Stimulated activated CD4-positive, alpha-beta T cell treated with anti-CD3 and anti-CD28 coated beads, Interleukin-12 subunit alpha, Interleukin-12 subunit beta, amount 100 ng/mL, for 48 hours (primary cell): ENCODE measurements at places on chromosomes 6 and 20.

DNA sequence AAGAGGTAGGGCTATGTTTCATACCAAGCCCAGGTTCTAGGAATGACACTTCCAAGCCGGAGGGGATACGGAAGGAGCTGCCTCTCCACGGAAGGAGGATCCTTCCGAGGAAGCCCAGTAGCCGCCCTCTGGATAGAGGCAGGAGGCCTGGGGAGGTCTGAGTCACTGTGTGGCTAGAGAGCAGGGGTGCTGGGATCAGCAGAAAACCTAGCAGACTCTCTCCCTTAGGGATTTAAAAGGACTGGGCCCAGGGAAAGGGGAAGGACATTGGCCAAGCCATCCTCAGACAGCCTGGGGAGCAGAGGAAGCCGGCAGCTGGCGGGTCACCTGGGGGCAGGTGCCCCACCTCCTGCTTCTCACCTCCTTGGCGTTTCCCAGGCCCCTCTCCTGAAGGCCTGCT lies 36.6 kb upstream of the NFATC2 start:
- no peak for DNase-seq

- no peak for DNase-seq
Observed at GRCh38 chr20:58125726-58126125, 102.7 kb downstream of the ANKRD60 start.

GRCh38 chr6:161429921-161430490 lies 156.1 kb upstream of the AGPAT4 start:
- DNase-seq: no peak

GRCh38 chr6:166277018-166277417 lies 31.2 kb downstream of the PRR18 start:
- no peak for DNase-seq

DNA sequence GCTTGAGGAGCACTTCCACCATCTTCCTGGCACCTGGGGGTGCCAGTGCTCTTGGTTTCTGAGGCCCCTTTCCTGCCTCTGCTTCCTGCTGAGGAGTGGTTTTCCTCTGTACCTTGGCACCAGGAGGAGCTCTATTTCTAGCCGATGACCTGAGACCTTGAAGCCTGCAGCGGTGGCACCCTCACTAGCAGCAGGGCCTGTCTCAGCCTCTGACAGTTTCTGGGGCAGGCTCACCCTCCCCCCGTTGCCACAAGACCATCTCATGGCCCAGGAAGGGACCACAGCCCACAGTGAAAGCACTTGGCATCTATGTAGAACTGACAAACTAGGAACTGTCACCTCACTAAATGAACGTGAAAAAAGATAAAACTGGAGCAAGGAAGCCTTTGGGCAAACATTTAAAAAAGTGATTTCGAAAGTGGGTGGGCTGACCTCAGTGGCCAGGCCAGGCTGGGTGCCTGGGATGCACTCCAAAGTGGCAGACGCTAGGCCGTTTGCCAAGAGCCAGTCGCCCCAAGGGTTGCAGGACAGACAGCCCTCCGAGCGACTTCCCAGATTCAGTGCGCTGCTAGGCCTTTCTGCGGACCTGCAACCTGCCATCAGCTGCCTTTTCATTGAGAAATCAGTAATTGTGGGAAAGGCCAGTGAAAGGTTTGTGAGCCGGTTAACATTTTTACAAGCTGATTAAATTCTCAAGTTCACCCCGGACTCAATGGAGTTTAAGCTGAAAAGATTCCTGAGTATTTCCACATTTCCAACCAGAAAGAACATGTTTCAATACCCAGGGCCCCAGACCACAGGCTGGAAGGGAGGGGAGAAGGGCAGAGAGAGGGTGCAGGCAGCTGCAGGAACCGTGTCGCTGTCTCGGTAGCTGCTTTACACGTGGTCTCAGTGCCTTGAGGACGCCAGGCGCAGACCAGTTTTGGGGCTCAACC lies 303.7 kb downstream of the ESR1 start:
- DNase-seq: no peak

GRCh38 chr20:47419953-47420514 lies 63.5 kb upstream of the ZMYND8 start:
- no peak for DNase-seq

DNA sequence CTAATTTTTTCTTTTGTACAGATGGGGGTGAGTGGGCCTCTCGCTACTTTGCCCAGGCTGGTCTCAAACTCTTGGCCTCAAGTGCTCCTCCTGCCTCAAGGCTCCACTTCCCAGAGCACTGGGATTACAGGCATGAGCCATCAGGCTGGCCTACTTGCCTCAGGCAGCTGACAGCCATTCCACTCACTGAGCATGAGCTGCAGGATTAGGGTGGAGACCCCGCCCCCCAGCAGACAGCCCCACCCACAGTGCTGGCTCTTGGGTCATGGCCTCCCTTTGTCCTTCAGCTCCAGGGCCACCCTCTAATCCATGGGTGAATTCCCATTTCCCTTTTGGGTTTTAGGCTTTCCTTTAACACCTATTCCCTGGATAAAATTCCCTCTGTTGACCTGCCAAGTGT lies 82.1 kb downstream of the BFSP1 start:
- DNase-seq: no peak

DNA sequence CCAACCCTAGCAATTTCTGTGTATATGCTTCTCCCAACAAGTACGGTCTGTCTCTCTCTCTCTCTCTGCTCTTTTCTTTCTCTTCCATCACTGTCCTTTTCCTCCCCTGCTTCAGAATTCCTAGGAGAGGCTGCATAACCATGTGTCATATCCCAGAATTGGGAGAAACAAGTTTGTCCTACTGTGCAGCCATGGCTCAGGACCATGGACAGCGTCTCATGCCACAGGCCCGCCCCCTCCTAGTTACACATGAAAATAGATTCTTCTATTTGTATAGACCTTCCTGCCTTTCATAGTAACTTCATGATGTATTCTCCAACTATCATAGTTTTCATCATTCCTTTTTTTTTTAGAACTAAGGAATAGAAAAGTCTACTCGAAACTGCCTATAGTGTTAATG lies 98.0 kb downstream of the FNDC1 start:
- DNase-seq: no peak

DNA sequence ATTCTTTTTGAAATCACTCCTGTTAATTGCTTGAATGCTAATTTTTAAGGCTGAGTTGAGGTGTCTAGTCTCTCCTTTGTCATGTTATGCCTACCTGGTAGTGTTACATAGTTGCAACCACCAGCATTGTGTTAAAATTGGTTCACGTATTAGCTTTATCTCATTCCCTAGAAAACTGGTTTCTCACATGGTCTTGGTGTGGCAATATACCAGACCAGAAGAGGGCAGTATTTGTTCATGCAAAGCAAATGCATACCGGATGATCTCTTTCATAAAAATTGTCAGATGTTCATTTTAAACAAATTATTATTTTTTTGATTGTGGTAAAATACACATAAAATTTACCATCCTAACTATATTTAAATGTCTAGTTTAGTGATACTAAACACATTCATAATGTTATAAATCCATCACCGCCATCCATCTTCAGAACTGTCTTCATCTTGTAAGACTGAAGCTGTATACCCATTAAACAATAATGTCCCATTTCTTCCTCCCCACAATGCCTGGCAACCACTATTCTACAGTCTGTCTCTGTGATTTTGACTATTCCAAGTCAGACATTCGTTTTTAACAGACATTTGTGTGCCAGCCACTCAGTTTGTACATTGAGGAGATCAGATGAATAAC lies 92.8 kb downstream of the ATRN start:
- no peak for DNase-seq

- DNase-seq: no peak
Observed at GRCh38 chr6:143218233-143218632, 157.5 kb downstream of the AIG1 start.

DNA sequence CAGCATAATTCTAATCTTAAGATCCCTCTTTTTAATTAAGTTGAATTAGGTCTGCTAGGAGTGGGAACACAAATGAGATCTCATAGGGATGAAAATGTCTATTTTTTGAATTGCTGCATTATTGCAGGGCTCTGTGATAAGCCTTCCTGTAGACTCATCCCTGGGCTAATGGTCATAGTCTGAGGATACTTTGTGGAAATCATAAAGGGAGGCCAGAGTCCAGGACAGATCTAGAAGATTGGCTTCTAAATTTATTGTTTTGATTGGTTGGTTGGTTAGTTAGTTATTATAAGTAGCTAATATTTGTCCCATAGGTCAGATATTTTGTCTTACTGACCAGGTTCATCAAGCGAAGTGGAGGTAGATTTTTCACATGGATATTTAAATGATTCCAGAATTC lies 142.3 kb downstream of the AKAP7 start:
- no peak for DNase-seq

DNA sequence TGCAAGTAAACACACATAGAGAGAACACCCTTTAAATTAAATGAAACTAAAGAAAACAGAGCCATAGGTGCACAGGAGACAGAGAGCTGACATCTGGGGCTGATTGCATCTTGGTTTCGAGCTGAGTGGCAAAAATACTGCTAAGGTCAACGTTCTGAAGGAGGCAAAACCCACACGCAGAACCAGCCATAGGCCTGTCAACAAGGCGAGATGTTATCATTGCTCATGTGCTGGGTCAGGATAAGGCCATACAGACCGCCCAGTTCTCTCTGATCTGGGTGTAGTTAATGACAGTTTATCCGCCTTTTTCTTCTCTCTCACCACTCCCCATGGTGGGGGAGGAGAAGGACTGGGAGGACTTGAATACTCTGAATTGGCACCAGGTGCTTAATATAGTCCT lies 4.5 kb upstream of the FAM110A start:
- no peak for DNase-seq

DNA sequence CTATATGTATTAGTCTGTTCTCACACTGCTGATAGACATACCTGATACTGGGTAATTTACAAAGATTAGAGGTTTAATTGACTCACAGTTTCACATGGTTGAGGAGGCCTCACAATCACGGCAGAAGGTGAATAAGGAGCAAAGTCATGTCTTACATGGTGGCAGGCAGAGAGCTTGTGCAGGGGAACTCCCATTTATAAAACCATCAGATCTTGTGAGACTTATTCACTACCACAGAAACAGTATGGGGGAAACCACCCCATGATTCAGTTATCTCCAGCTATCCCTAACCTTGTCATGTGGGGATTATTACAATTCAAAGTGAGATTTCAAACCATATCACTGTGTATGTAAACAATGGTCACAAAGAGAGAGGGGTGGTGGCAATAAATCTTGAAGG lies 6.6 kb downstream of the CST8 start:
- DNase-seq: peak; percentile 26

GRCh38 chr6:49676671-49677281 lies 36.6 kb downstream of the CRISP2 start:
- DNase-seq: no peak

DNA sequence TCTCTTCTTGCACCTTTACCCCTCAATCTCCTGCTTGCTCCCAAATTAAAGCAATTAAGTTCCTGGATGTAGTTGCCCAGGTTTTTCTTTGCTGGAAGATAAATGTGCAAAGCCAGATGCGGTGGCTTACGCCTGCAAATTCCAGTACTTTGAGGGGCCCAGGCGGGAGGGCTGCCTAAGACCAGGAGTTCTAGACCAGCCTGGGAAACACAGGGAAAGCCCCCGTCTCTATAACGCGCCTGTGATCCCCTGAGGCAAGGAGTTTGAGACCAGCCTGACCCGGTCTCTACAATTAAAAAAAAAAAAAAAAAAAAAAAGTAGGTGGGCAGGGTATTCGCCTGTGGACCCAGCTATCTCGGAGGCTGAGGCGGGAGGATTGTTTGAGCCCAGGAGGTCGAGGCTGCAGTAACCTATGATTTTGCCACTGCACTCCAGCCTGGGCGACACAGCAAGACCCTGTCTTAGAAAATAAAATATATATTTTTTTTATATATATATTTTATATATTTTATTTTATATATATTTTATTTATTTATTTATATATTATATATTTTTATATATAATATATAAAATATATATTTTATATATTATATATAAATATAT lies 461 bp upstream of the DCDC2 start:
- DNase-seq: no peak

- DNase-seq: no peak
Observed at GRCh38 chr6:23412770-23413169, 713.2 kb upstream of the NRSN1 start.

DNA sequence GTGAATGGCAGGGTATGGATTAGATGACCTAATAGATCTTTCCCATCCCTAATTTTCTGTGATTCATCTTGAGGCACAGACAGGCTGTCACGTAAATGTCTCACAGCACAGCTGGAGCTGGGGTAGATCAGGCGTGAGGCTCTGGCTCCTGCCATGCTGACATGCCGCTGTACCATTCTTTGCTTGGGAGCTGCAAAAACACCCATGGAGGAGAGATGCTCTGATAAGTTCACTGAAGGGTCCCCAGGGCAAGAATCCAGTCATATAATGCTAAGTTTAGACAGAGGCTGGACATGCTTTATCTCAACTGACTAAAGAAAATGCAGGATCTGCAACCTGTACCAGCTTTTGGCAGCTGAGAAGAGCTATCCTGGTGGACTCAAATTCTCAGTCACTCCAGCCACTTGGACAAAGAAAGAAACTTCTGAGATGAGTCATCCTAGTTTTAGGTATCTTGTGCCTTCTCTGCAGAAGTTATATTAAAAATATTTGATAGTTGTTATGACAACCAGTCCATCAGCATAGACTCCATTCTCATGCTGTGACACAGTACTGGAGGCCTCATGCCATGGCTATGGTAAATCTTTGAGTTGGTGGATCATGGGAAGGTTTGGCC lies 185.1 kb upstream of the RAB32 start:
- DNase-seq: no peak

DNA sequence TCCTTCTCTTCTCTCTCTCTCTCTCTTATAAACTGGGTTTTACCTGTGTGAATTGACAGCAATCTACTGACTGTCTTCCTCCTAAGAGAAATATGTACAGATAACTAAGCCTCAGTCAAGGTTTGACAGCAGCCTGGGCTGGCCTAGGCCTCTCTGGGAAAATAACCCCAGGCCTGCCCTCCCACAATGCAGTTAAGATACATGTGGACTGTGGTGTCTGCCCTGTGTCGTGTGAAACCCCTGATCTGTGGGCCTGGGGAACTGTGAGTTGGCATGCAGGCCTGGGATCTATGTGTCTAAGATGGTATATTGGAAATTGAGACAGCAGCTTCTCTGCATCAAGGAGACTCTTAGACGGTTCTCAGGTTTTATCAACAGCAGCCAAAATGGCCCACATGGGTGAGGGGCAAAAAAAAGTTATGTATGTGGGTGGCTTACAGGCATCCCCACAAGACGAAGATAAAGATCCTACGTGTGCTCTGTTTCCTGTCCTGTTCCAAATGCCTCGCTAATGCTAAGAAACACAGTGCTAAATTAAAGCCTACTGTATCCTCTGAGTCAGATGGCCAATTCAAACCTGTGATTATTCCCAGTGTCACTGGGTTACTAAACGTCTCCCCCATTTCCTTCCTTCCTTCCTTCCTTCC lies 19.0 kb downstream of the LRFN2 start:
- no peak for DNase-seq

DNA sequence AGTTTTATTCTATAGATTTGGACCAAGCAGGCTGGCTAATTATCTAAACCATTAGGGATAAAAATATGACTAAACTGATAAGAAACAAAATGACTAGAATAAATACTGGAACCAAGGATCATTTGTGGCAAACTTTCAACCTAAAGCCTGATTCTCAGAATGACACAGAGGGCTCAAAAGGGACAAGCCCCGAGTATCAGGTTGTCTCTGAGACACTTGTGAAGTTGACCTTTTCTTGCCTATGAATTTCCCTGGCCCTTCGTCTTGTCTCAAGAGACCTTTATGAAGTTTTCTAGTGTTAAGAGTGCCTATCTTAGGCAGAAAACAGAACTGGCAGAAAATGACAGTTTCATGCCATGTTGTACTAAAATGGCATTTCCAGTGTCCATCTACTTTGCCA lies 68.3 kb downstream of the IMPG1 start:
- DNase-seq: no peak
